ENCODE measurements at places on chromosomes 2 and 18.
A peak's percentile ranks its signal among the peaks of the same experiment; 100 is the strongest.

DNA sequence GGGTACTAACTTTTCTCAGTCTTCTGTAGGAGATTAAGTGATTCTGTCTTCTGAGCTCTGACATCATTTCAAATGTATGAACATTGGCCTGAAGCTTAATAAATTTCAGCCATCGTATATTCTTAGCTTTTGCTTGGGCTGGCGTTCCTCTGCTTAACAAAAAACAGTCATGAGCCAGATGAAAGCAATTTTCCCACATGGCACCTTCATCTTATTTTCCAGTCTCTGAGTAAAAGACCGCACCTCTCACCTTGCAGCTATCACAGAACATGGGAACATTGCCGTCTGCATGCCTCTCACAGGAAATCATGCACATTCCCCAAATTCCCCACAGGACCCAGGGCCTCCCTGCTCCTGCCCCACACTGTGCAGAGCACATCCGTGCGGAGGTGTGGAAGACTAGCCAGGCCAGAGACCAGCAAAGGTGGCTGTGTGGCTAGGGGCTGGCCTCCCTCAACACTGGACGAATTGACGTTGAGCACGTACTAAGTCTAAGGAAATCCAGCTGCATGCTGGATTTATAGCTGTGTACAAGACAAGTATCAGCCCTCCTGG is 531.8 kb upstream of the ID2 start:
- no peak for DNase-seq

GRCh38 chr2:77713412-77713811 is 191.2 kb upstream of the LRRTM4 start:
- no peak for DNase-seq

DNA sequence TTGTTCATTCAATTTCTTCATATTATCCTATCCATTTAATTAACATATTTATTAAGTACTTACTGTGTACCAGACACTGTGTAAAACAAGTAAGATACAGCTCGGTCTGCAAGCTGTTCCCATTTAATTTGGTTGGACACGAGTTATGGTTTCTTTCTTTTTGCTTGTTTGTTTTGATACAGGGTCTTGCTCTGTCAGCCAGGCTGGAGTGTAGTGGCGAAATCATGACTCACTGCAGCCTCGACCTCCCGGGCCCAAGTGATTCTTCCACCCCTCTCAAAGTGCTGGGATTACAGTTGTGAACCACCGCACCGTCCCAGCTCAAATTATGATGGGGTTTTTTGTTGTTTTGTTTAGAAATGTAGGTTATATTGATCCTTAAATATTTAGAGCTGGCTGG is 9.0 kb downstream of the CYBRD1 start:
- DNase-seq, result peak; percentile 5

DNA sequence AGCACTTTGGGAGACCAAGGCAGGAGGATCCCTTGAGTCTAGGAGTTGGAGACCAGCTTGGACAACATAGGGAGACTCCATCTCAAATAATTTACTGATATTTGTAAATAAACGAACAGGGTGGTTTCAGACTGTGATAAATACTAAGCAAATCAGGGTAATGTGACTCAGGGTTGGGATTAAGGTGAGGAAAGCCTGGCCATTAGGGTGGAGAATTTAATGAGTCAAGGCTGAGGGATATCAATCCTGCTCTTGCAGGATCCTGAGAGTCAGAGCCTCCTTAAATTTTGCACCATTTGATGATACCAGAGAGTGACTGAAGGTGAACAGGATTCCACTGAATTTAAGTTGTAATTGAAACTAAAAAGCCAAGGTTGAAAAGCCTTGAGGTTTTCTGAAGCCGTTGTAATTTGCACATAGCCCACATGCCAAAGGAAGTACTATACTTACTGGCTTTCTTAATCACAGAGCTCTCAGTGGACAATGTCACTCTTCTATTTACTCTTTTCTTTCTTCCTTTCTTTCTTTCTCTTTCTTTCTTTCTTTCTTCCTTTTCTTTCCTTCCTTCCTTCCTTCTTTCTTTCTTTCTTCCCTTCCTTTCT is 28.6 kb upstream of the AP1S3 start:
- no peak for DNase-seq

GRCh38 chr18:58139459-58140386 is 95.7 kb downstream of the NEDD4L start:
- DNase-seq, result no peak

- no peak for DNase-seq
These were observed 50.0 kb downstream of the TMEM163 start for GRCh38 chr2:134668821-134669220.

GRCh38 chr2:56123538-56123937 is 60.3 kb upstream of the CCDC85A start:
- no peak for DNase-seq

- DNase-seq, result no peak
These were observed 160.2 kb downstream of the PMAIP1 start for GRCh38 chr18:60060026-60060425.

DNA sequence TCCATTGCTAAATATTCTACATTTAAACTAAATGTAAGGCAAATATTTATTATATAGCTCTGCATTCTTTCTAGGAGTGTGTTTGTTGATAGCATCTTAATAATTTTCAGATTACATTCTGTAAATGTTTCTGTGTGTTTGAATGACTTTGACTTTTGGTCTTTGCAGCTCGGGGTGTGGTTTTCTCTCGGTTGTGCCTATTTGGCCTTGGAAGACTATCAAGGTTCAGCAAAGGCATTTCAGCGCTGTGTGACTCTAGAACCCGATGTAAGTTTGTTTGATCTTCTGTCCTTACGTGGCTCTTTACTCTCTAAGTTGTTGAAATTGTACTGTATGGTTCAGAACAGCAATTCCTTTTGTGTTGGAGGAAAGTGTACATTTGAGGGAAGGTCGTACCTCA is 149.9 kb downstream of the TTC27 start:
- no peak for DNase-seq

DNA sequence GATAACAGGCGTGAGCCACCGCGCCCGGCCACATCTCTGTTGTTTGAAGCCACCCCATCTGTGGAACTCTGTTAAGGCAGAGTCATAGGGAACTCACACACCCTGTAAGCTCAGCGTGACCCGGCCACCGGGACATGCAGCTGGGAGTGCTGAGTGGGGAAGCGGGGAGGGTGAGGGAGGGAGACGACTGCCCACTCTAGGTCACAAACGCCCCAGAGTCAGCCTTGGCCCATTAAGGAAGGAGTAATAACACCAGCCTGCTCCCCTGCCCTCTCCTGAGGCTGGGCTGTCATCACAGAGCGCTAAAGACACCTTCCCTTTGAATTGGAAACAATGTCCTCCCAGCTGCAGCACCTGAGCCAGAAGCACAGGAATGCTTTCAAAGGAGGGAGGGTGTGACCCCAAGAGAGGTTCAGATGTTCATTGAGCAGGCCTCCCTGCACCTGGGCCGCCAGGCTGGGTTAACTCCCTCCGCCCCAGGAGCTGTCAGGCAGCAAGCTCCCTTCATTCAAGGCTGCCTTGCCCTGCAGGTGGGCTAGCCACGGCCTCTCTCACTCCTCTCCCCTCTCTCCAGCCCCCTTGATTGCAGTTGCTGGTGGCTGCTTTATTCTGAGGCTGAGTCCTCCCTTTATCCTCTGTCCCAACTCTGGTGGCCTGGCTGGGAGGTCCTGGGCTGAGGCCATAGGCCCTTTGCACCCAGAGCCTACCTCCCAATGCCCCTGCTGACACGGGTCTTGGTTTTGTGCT is 77.2 kb upstream of the HPCAL1 start:
- no peak for DNase-seq

DNA sequence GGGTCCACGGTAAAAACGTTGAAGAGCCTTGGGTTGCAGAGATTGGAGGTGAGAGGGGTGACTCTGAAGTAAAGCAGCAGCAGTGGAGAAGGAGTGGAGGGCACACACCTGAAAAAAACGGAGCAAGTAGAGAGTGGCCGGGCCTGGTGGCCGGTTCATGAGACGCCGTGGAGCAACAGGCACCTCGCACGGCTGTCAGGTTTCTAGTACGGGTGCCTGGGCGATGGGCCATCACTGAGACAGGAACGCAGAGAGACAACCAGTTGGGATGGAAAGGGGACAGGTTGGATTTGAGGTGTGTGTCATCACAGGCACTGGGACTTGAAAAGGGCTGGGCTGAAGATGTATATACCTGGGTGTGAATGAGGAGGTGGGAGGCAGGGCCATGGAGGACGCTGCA is 104.2 kb downstream of the MTCL1 start:
- DNase-seq, result no peak

GRCh38 chr2:136212426-136213378 is 94.8 kb upstream of the CXCR4 start:
- no peak for DNase-seq
